ENCODE measurements at places on chromosomes 3 and 15. TPM values are rescaled to one million over a fixed set of nuclear protein-coding genes. Genes with fewer than 3 reads are reported as not detected.
A peak's percentile ranks its signal among the peaks of the same experiment; 100 is the strongest.

The GOLGA8Q gene
- 1.1 TPM for polyA plus RNA-seq

GRCh38 chr15:43127752-43128151 is 5.6 kb upstream of the TMEM62 start:
- H3K4me1 ChIP-seq, result peaks cover 6% of the 10 kb centered on the region
- H3K4me3 ChIP-seq, result no peak overlapping the region
- no peak overlapping the region for H3K27ac ChIP-seq
- H3K27me3 ChIP-seq, result peaks cover 2% of the 10 kb centered on the region

DNA sequence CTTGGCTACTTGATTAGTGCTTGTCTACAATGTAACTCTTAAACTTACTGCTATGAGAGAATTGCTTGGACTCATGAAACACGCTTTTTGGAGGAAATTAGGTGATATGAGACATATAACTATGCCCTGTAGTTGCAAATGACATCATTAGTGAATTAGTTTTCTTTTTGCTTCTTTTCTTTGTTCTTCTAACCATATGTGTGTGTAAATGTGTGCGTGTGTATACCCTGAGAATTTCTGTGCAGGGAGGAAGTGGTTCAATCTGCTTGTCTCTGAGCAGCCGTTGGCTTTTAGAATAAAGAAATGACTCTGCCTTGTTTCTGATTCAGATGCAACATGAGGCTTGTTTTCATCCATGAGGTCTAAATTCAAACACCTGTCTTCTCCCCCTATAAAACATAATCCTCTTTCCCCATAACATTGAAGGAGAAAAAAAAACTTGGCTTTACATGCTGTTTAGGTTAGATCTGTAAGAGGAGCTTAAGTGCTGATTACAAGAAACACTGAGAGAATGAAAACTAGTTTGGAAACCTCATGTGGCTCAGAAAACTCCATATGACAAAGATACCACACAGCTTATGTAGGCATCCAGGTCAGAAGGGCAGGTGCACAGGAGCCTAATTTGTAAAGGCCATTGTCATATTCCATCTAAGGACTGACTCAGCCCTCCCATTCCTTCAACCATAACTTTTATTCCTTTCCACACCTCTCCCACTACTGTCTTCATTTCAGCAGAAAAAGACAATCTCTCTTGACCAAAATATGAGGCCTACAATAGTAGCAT is 30.5 kb upstream of the BLM start:
- no peak for DNase-seq
- no peak overlapping the region for H3K27ac ChIP-seq
- no peak overlapping the region for H3K4me3 ChIP-seq
- no peaks in the 10 kb centered on the region for H3K27me3 ChIP-seq
- no peaks in the 10 kb centered on the region for H3K4me1 ChIP-seq

GRCh38 chr3:30342318-30343060 is 263.9 kb upstream of the TGFBR2 start:
- no peak overlapping the region for H3K27ac ChIP-seq
- peak; percentile 47 for DNase-seq
- H3K4me3 ChIP-seq, result no peak overlapping the region
- H3K4me1 ChIP-seq, result no peaks in the 10 kb centered on the region

GRCh38 chr15:36501063-36501678 is 78.3 kb upstream of the CDIN1 start:
- H3K36me3 ChIP-seq, result no peaks in the 10 kb centered on the region
- DNase-seq, result peak; percentile 71
- no peak overlapping the region for H3K27ac ChIP-seq
- no peaks in the 10 kb centered on the region for H3K4me1 ChIP-seq
- no peaks in the 10 kb centered on the region for H3K27me3 ChIP-seq

The MNS1 gene
- polyA plus RNA-seq, result 7.1 TPM
